CD8-positive, alpha-beta memory T cell (primary cell): ENCODE measurements at places on chromosomes 2 and 18. TPM values are rescaled to one million over a fixed set of nuclear protein-coding genes. Genes with fewer than 3 reads are reported as not detected.

The EMX1 gene
- total RNA-seq, result 0.82 TPM

GRCh38 chr2:221437056-221437455 is 135.0 kb downstream of the EPHA4 start:
- no peak for DNase-seq

GRCh38 chr2:213757525-213757924 is 473.3 kb downstream of the SPAG16 start:
- DNase-seq, result no peak

The PAIP2B gene
- 2.1 TPM for total RNA-seq

DNA sequence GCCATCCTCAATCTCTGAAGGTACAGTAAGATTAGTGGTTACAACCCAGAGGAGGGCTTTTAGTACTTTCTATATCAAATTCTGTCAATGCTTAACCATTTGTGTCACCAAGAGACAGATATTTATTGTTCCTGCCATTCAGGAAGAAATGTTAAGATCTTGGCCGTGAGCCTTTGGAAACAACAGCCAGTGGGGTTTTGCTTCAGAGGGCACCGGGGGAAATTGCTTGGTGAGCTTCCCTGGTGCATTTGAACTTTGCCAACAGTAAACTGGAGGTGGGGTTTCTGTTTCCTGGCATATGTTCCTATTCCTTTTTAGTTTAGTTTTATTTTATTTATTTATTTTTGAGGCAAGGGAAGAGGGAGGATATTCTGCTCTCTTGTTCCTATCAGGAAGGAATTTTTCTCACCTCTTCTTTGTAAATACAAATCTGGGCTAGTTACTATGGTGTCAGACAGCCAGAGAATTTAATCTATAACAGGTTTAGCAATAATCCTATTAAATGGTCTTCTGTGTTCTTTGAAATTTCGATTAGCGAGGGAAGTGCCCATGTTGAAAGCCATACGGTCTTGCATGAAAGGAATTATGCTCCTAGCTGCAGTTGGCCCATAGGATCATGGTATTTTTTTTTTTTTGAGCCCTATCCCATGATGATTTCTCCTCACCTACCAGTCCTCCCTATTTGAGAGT is 95.7 kb downstream of the MAIP1 start:
- DNase-seq, result no peak
